ENCODE measurements at places on chromosomes 7 and 10.

- peak; percentile 26 for DNase-seq
These were observed 20.7 kb upstream of the CFTR start for GRCh38 chr7:117458977-117459583.

DNA sequence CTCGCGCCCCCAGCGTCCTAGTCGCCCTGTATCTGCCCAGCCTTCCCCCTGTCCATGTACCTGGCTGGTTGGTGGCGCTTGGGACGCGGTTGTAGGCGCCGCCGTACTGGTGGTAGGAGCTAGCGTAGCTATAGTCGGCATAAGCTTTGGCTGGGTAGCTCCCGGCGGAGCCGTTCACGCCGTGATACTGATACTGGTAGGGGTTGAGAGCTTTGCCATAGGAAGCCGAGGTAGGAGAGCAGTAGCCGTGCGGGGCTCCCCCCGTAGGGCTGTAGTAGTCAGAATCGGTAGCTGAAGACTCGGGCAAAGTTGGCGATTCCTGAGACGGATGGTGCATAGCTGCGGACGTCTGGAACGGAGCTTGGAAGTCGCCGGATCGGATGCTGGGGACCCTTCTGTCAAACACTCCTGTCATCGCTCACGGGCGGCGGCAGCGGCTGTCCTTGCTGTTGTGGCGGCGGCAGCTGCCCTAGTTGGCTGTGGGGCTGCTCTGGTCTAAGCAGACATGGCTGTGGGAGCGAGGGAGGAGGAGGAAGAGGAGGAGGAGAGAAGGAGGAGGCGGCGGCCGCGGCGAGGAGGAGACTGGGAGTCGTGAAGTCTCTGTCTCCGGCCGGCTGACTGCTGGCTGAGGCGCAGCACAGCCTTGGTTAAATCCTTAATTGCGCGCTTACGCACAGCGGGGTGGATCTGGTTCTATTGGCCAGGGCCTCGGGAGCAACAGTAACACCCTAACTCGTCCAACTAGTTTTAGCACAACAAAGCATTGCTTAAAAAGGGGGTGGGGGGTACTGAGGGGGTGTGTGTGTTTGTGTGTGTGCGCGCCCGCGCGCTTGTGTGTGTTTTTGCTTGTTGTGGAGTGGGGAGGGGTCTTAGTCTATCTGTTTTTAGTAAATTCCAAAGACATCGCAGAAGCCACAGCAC is at the start of gene DLX5:
DLX5 (minus strand) TSS at position 623 of the 921 bp plus-strand sequence; CDS start at position 415, 208 bp downstream.
- DNase-seq: no peak

- DNase-seq: no peak
These were observed 99.2 kb downstream of the GRK5 start for GRCh38 chr10:119306514-119306951.

DNA sequence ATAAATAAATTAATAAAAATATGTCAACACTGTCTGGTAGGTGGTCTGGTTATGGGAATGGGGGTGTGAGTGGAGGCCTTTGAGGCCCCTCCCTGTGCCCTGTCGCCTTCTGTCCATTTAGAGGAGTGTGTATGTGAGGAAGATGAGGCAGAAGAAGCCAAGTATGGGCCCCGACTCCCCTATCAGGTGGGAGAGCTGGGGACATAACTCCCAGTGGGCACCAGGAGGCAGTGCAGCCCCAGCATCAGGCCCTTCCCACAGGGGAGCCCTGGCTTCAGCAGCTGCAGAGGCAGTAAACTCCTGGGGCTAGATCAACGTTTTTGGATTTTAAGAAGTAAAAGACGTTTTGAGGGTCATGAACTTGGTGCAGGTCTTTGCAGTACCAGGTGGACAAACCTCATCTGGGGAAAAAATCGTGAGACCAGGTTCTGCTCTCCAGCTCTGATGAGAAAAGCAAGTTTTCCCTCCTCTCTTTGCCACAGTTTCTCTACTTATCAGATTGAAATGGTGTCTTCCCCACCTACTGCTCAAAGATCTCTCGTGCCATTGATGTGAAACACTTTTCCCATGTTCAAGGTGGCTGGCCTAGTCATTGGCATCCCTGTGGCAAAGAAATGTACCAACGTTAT is 167.8 kb upstream of the EEPD1 start:
- peak; percentile 67 for DNase-seq

DNA sequence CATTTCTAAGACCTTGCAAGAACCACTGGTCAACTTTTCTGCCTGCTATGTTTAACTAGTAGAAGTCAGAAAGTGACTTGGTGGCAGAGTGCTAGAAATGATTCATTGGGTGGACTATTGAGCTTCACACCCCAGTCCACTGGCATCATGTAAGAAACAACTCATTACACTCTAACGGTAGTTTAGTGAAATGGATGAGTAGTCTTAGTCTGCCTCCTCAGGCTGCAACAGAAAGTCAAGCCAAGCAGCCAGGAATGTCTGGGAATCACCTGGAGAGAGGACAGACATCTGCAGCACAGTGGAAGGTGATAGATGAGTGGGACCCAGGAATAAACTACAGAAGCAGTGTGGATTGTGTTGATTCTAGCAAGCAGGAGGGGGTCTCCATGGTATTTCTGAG is 125.4 kb downstream of the AUTS2 start:
- no peak for DNase-seq

- no peak for DNase-seq
These were observed 263.1 kb downstream of the ELFN1 start for GRCh38 chr7:1933066-1933750.

GRCh38 chr7:74174606-74175082 is 488 bp downstream of the EIF4H start:
- peak; percentile 18 for DNase-seq
